ENCODE measurements at places on chromosomes 11 and 22. TPM values are rescaled to one million over a fixed set of nuclear protein-coding genes. Genes with fewer than 3 reads are reported as not detected.

- DNase-seq: no peak
These were observed 204.0 kb upstream of the NECTIN1 start for GRCh38 chr11:119932828-119933562.

DNA sequence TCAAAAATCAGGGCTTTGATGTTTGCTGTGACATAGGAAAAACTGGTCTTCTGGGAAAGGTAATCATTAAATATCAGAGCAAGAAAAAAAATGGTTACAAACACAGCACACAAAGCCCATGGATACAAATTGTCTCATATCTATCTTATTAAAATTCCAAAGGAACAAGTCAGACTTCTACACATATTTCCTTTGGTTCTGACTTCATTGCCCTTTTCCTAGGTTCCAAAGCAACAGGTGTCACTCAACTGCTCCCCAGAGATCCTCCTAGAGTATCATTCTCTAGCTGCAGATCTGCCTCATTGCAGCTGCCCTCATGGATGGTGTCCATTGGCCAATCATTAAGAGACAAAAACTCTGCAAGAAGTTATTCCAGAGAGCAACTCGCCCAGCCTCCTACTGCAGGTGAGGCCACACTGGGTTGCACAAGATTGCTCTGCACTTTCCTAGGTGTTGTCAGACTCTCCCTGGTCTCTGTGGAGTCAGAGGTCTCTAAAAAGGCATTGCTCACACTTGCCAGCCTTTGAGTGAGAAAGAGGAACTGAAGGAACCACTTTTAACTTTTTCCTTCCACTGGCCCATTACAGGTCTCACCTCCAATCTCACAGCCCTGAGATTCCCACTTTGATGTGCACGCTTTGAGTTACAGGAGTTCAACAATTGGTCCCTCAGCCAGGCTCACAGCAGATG, 5.7 kb downstream of the DRICH1 start:
- no peak for DNase-seq

GRCh38 chr11:1227551-1228100, 4.8 kb downstream of the MUC5B start:
- peak; percentile 8 for DNase-seq

DNA sequence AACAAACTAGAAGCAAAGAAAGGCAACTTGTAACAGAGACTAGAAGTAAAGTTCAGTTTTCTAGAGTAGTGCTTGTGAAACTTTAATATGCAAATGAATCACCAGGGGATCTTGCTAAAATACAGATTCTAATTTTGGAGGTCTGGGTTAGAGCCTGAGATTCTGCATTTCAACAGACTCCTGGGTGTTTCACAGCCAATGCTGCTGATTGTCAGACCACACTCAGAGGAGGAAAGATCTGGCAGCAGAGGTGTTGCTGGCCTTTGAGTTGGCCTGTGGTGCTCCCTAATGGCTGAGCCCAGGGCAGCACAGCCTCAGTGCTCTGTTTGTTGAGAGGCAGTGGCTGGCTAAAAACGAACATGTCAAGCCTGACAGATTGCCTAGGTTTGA, 5.4 kb downstream of the CRY2 start:
- DNase-seq: peak; percentile 53

DNA sequence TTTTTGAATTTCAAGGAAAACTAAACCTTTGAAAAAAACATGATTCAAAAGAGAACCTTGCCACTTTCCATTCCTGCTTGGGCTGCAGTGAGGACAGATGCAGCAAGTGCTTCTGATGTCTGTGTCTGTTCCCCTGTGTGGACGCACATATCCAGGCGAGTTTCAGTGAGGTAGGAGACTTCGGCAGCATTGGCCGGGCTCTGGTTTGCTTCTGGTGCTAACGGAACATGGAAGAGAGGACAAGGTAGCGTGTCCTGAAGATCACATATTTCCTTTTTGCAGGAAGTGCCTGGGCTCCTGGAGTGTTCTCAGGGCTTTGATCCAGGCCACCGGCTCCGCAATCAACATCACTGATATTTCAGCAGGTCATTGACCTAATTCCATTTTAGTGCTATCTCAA, 33.1 kb upstream of the IGLL5 start:
- no peak for DNase-seq

GRCh38 chr11:16086229-16086819, 270.0 kb downstream of the SOX6 start:
- DNase-seq: no peak

Gene DDB1
- total RNA-seq: 133 TPM

Gene NAALADL1
- total RNA-seq: 4.3 TPM

All from heart right ventricle (tissue), 16 donors.